KG1 (cell line): ENCODE measurements at places on chromosomes 5 and 9.

DNA sequence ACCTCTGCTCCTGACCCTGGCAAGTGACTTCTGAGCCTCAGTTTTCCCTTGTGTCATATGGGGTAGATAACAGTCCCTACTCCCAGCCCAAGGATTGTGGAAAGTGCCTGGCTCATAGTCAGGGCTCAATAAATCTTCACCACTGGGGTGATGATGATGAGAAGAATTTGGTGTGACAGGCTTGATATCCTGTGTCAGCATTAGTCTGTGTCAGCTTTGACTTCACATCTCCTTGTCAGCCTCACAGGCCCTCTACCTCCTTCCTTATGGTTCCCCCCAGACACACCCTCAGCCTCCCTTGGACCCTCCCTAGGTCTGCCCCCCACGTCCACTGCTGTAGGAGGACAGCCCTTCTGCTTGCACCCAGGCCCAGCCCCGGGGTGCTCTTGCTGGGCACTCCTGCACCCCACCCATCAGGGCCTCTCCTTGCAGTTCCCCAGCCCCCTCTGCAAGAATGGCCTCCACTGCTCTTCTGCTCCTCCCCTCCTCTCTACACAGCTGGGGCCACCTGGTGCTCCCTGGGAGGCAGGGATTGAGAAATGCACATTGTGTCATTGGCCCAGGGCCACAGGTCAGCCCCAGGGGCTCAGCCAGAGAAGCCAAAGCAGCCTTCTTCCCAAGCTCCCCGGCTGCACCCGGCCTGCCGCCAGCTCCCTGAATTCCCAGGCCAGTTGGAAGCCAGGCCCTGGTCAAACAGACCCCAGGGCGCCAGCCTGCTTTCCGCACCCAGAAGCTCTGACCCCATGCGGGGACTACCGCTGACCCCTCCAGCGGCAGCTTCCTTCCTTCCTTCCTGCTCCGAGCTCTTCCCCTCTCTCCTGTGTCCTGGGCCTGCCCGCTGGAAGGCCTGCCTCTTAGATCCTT is 7.7 kb downstream of the FGFR4 start:
- DNase-seq, result no peak

DNA sequence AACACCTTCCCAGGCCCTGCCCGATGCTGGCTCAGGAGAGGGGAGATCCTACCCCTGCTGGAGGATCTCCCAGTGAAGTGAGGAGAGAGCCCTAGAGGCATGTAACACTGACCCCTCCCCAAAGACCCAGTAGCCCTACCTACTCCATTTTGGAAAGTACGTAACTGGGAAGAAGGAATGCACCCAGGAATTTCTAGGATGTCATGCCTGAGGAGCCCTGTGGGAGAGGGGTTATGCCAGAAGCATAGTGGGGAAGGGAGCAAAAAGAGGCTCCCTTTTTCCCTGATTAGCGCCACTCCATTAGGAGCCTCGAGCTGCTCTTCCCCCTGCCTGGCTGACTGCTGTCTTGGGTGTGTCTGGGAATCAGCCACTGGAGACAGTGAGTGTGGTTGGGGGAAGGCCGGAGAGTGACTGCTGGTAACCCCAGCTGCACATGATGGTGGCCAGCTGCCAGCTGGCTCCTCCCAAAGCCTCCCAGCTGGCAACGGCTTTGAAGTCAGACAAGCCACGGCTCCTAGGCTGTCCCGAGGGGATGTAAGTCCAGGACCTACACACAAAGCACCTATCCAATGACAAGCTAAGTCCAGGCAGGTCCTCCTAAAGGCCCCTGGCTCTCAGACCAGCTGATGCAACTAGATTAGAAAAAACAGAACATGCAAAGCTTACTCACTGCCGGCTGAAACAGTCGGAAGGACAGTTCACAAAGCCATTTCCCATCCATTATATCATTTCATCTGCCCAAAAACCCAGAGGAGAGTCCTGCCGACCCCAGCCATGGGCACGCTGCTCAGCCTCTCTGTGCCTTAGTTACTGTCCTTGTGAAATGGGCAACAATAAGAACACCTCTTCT is 136.5 kb upstream of the ABCA1 start:
- peak; percentile 12 for DNase-seq

DNA sequence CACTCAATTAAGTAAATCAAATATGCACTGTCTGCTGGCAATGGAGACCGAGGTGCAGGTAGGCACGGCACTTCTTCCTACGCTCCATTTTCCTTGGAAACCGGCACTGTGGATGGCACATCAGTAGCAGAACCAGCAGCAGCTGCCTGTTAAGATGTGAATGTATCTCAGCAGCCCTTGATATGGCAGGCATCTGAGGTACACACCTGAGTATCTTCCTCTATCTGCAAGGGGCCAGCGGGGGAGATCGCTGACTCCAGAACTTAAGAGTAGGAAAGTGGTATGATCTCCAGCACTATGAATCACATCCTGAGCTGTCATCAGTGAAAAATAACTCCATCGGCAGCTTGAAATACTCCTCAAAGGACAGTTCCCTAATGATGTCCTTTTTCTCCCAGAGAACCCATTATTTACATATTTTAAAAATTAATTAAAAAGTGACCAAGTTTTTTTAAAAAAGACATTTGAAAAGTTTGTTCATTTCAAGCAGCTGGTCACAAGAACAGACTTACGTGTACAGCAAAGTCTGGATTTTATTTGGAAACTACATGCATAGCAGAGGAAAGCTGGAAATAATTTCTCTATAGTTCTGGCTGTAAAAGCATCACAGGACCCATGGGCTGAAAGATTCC is 97.1 kb downstream of the ADAMTS12 start:
- DNase-seq, result no peak

DNA sequence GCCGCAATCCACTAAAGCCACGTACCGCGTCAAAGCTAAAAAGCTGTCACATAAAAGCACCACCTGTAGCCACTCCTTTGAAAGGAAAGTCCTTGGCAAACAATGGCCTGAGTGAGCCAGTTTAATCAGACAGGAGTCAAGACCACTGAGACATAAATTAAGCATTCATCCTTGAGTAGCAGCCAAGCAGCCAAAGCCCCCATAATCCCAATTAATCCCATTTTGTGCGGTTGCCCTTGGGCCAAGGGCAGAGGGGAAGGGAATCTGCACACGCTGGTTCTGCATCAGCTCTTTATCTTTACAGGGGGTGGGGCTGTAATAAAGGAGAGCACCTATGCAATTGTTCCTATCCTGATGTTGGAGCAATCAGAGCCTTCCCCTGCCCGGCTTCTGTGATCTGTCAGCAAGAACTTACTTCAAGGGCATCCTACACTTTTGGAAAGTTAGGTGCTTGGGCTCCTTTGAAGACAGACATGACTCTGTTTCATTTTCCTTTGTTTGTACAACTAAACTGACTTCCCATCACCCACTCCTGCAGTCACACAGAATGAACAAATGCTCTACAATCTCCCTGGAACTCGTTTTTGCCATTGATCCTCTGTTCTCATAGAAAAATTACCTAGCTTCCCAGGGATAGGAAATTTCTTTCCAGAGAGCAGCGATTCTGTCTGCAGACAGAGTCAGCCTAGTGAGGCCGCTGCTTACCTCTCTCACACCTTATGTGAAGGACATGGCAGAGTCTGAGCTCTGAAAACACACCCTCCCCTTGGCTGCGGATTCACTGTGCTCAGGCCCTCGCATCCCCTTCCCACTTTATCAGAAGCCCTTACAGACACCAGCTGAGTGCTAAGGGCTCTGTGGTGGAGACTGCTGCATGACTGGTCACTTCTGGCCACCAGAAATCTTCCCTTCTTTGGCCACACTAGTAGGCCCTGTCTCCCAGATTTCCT is 116.2 kb upstream of the TBCA start:
- DNase-seq, result no peak

DNA sequence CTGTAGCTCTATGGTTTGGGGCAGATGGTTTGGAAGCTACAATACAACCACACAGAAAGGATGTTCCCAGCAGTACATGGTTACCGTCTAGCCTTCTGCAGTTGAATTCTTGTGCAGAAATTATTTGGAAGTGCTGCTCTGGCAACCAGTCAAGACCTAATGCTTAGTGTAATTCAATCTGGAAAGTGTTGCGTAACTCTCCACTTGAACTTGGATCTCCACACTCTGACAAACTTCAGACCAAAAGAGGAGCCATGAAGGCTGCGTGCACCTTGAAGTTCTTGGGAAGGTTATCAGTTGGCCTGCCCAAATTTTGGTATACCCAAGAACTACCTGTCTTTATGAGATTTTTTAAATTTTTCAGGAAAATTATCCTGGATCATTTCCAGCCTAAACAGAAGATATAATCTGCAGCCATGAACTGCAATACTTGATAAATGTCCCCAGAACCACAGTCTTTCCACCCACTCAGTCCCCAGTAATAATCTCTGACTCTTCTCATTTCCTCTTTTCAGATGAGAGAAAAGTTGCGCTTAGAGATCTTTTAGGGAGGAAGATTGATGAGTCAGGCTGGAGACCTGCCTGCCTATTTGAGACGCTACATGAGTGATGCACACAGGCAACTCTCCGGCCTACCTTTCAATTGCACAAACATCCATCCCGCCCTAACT is 159.9 kb downstream of the FANCC start:
- no peak for DNase-seq

GRCh38 chr5:102223542-102224477 is 72.3 kb downstream of the SLCO4C1 start:
- no peak for DNase-seq

GRCh38 chr9:131279863-131280570 is 3.7 kb upstream of the FAM78A start:
- DNase-seq, result no peak

- no peak for DNase-seq
Measured at GRCh38 chr5:179211631-179212030, 133.6 kb downstream of the ADAMTS2 start.

DNA sequence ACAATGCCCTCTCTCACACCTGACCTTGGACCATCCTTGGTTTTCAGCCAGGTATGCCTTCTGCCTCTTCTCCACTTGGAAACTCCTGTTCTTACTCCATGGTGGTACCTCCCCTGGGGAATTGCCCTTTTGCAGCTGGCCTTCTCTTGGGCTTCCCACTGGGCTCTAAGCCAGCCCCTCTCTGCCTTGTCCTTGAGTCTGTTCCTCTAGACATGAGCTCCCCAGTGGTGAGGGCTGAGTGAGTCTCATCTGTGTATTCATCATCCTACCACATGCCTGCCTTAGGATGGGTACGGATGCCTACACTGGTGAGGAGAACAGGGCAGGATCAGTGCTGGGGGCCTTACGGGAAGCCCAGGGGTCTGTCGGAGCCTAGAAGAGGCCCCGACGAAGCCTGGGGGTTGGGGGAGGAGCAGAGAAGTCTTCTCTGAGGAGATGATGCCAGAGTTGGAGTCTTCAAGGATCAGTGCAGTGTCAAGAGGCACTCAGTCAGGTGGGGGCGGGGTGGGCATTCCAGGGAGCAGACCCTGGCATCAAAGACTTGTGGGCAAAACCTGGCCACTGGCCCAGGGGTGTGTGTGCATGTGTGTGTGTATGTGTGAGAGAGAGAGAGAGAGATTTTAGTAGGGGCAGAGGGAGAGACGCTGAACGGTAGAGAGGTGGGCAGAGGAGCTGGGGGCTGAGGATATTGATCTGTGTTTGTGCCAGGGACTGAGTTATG is 5.2 kb upstream of the CRB2 start:
- no peak for DNase-seq

- DNase-seq, result no peak
Measured at GRCh38 chr9:792331-793260, 48.9 kb upstream of the DMRT1 start.

- DNase-seq, result no peak
Measured at GRCh38 chr5:601771-602465, 10.2 kb upstream of the CEP72 start.

GRCh38 chr9:95764533-95765319 is 110.8 kb upstream of the ERCC6L2 start:
- DNase-seq, result no peak

GRCh38 chr5:163342306-163342705 is 95.1 kb upstream of the CCNG1 start:
- DNase-seq, result no peak

DNA sequence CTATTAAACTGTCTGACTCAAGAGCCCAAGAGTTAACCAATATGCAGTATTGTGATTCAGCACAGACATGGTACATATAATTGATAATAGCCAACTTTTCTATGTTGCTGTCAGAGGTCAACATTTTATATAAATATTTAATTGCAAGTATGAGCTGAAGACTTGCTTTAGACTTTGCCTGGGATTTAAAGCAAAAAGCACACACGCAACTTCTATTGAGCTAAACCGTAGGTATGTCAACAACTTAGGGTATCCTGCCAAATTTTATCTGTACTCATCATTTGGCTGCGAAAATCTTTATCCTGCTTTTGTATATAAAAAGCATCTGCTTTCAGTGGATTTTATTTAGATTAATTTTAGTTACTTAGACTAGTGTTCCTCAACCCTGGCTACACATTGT is 27.4 kb downstream of the UHRF2 start:
- DNase-seq, result no peak

- DNase-seq, result no peak
Measured at GRCh38 chr5:143019157-143019556, 249.0 kb downstream of the ARHGAP26 start.

- no peak for DNase-seq
Measured at GRCh38 chr5:1244976-1245375, 19.8 kb downstream of the SLC6A18 start.

- DNase-seq, result peak; percentile 14
Measured at GRCh38 chr5:16616536-16617273, at the start of gene RETREG1. Gene RETREG1, minus strand, starts transcription at chr5:16616997. Its CDS starts 26 bp downstream, at chr5:16616971.

DNA sequence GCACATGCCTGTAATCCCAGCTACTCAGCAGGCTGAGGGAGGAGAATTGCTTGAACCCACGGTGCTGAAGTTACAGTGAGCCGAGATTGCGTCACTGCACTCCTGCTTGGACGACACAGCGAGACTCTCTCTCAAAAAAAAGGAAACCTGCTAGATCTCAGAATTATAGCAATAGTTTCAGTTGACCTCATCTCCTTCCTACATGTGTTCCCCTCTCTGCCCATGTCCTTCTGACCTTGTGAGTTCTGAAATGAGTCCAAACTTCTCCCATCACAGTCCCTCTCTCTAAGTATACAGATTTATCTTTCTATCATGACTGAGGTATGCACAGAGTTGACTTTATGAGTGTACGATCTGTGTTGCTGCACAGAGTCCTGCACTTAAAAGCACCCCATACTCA is 44.6 kb upstream of the SHOC1 start:
- DNase-seq, result no peak

DNA sequence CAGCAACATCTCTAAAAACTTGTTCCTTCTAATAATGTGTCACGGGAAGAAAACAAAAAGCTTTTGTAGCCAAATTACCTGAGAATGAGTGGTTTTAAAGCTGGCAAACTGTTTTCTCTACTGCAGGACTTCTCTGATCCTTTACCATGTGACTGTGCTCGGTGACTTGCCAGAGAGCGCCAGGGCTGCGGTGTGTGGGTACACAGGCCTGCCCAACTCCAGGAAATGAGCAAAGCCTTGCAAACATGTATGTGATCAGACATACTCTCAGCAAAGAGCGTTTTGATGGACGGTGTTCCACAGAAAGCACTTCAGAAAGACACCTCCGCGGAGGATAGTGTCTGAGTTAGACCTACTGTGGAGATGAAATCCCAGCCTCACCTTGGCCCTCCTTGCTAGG is 157.3 kb downstream of the SPOCK1 start:
- no peak for DNase-seq
